ENCODE measurements at places on chromosomes 12 and 14.

- peak; percentile 99 for DNase-seq
These were observed 15.8 kb upstream of the DTX1 start for GRCh38 chr12:113040722-113041171.

GRCh38 chr14:91998667-91999570, 40.9 kb downstream of the TRIP11 start:
- no peak for DNase-seq

DNA sequence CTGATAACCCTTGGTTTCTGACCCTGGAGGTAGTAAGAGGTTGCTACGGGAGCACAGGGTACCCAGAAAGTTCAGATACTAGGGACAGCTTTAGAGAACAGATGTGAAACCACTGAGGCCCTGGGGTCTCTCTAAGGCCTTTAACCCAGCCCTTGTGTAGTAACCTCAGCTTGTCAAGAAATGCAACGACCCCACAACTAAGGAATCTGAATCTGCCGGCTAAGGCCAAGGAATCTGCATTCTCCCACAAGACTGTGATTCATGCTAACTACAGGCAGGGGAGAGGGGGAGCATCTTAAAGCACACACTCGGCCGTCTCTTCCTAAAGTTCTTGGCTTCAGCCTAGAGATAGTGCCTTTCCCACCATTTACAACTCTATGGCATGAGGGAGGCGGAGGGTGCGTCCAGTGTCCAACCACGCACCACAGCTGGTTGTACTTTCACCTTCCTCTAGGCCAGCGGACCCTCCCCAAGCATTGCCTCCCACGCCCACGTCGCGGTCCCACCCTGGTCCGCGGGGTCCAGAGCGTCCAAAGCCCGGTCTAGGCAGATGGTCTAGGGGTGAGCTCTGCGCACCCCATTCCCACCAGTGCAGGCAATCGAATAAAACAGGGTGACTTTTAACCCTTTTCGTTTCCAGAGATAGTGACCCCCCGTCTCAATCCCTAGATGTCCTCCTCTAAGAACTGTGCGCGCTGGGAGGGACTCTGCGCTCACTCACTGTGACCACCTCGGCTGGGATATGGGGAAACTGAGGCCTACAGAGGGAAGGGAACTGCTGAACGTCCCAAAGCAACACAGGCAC, 735 bp upstream of the VASH1 start:
- DNase-seq: no peak

DNA sequence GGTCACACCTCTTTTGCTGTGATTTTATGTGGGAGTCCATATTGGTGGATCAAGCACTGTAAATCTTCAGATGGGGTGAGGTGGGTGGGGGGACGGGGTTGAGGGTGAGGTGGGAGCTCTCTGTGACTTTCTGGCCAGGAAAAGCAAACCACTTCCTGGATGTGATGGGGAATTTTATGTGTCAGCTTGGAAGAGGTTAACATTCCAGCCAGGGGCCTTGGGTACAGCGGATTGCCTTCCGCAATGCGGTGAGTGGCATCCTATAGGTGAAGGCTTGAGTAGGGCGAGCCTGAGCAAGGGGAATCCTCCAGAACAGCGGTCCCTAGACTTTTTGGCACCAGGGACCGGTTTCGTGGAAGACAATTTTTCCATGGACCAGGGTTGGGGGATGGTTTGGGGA, 36.2 kb downstream of the DLK1 start:
- DNase-seq: no peak

- DNase-seq: peak; percentile 92
These were observed 12.7 kb downstream of the BDKRB1 start for GRCh38 chr14:96268431-96269358.

GRCh38 chr14:68824517-68825347, 31.9 kb upstream of the ZFP36L1 start:
- DNase-seq: peak; percentile 79

- peak; percentile 44 for DNase-seq
These were observed 1.2 kb downstream of the PELI2 start for GRCh38 chr14:56119201-56119981.

DNA sequence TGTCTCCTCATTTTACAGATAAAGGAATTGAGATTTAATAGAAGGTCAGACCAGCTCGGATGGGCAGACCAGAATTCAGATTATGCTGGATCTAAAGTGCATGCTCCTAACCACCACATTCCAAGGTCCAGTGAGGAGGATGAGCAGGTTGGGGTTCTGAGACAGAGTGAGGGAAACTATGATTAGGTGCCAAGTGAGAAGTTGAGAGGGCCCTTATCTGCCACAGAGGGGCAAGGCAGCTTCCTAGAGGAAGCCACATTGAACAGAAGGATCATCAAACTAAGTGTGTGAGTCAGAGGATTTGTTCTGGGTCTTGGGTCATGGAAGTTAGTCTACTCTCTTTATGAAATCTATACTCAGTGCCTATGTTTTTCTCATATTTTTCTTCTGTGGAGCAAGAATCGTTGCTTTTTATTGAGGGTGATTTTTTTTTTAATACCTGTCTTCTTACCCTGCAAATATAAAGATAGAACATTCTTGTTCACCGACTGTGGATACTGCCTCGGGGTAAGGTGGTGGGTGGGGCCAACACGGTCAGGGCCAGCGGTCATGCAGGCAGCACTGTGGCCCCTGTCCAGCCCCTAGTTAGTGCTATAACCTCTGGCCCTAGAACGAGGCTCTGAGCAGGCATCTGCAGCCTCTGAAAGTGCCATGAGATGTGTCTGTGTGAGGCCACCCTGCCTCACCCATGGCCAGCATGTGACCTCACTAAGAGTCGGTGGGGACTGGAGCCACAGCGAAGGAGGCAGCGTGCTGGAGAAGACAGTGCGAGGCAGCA, 55.6 kb upstream of the PTHLH start:
- no peak for DNase-seq

DNA sequence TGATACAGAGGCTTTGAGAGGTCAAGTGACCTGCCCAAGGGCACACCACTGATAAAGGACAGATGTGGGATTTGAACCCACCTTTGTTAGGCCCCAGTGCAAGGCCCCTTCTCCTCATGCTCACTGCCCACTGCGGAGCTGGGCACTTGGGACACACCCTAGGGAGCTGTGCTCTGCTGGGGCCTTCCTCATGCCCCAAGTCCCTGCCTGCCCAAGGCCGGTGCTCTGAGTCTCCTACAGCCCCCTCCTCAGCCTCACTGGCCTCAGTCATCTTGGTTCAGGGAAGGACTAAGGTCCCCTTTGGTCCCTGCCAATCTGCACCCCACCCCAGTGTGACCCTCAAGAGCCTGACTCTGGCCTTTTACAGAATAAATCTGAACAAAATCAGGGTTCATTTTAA, 7.9 kb upstream of the OAS3 start:
- no peak for DNase-seq

- no peak for DNase-seq
These were observed 866 bp downstream of the NPFF start for GRCh38 chr12:53506450-53506785.

DNA sequence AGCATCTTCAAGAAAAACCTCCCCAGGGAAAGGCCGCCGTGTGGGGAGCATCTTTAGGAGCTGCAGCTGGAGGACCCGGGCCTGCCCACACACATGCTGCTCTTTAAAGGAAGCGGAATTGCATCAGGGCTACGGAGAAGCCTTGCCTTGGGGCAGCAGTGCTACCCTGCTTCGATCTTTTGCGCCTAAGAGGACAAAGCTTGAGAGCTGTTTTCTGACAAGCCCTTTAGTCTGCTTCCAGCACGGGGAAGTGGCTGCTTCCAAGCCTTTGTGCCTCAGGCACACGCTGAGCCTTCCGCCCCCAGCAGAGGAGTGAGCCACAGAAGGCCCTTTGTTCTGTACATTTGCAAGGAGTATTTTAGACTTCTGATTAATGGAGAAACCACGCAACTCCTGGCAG, 31.5 kb downstream of the COA8 start:
- DNase-seq: peak; percentile 72

DNA sequence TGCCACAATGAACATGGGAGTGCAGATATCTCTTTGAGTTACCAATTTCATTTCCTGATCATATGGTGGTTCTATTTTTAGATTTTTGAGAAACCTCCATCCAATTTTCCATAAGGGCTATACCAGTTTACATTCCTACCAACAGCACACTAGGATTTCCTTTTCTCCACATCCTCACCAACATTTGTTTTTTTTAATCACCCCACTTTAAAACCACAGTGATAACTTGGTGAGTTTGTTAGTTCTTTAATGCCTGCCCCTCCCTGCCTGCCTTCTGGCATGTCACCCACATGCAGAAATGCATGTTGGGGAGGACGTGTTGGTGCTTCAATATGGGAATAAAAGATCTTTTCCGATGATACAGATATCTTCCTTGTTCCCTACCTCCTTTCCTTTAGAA, 167.9 kb downstream of the CAND1 start:
- no peak for DNase-seq

DNA sequence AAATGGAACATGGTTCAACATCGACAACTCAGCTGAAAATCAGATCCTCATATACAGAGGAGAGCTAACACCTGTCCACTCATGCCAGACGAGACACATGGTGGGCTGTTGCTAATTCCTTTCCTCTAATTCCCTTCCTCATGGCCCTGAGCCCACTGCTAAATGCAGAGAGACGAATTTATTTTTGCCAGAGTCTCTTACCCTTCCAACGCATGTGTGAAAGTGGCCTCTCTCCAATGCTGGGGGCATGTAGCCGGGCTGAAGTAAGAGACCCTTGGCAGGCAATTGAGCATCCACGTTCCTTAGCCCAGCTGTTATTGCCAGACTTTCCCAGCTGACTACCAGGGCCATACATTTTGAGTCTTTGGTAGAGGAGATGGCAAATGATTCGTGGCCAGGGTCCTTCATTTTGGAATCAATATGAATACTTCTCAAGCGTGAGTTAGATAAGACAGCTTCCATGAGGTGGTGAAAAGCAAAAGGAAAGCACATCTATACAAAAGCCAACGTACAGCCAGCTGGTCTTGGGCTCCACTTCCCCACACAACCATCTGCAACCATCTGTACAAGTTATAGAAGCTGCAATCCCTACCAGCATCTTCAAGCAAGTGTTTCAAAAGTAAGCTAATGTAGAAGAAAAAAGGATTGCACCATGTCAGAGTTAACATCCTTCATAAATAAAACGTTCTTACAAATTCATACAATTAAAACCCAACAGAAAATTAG, 28.6 kb downstream of the CORO1C start:
- DNase-seq: no peak

DNA sequence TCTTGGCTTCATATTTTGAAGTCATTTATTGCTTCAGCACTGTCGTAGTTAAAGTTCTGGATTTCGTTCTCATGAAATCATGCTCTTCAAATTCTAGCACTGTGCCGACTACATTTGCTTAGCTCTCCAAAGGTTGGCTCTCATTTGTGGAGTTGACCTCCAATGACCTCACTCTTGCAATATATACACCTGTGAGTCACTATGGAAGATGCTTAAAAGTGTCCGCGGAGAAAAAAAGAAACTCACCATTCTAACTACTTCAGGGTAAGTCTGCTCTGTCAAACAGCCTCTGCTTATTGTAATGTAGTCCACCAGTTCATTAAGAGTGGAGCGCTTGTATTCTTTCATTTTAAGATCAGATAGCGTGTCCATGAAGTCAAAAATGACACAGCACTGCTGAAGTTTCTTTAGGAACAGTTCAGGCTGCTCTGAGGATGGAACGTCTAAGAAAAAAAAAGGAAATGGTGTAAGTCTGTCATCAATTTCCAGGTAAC, 89.7 kb downstream of the PPP2R5E start:
- DNase-seq: no peak

- no peak for DNase-seq
These were observed 9.2 kb downstream of the NIN start for GRCh38 chr14:50821510-50822464.

DNA sequence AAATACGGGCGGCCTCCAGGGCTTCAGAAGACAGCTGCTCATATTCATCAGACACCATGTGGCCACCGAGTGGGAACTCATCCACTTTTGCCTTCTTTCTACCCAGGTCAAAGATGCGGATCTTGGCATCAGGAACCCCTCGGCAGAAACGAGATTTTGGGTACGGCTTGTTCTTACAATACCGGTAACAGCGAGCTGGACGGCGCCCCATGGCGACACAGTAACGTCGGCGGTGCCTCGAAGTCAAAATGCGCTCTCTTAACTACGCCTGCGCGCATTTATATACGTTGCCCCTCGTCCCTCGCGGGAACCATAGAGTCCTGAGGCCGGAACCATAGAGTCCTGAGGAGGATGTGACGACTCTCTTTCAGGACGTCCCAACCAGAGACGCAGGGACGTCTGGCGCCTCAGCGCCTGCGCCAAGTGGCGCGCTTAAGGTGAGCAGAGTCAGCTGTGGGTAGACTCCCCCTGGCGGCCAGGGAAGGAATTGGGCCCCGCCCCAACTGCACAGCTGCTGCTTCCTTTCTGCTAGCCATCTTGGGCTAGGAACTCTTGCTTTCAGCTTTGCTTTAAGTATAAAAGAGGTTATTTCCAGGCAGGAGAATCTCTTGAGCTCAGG, at the start of gene RPL10L:
TSS of gene RPL10L (minus strand) at position 256 of the 619 bp plus-strand sequence. CDS start at position 211, 45 bp downstream.
- no peak for DNase-seq

GRCh38 chr12:98509063-98509462, 6.3 kb upstream of the TMPO start:
- DNase-seq: no peak

GRCh38 chr12:43848786-43849185, 12.9 kb downstream of the TMEM117 start:
- DNase-seq: no peak

GRCh38 chr12:49811136-49811535, 17.1 kb downstream of the NCKAP5L start:
- no peak for DNase-seq

DNA sequence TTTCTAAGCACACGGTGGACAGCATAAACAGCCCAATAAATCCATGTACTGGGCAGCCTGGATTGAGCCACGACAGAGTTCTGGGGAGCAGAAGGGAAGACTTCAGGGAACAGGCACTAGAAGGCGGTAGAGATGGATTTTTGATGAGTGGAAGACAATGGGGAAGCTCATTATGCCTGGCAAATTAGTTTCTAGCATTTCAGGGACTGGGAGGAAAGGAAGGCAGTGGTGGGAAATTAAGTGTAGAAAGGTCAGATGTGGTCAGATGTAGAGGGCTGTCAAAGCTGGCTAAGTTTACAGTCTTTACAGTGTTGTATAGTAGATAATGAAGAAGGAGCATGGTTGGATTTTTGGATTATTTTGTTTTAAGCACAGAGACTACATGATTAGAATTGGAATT, 9.2 kb downstream of the EGLN3 start:
- no peak for DNase-seq

DNA sequence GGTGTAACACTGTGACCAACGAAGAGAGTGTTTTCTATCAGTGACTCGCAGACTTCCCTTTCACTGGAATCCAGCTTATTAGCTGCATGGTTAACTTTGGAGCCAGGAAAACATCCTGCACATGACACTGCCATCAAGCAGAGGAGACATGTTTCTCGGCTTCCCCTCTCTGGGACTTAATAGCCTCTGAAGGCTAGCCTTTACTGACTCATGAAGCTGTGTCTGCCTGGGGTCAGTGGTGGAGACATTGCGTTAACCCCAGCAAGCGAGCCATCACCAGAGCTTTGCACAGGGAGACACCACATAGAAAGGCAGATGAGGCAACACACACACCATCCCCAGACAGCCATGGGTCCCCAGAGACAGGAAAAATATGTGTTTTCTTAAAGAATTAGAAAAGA, 126.9 kb upstream of the PRICKLE1 start:
- peak; percentile 24 for DNase-seq

- no peak for DNase-seq
These were observed 138.9 kb upstream of the HIF1A start for GRCh38 chr14:61556455-61556854.

Measured in fibroblast of pulmonary artery (primary cell).